ENCODE measurements at places on chromosomes 11 and 22. TPM values are rescaled to one million over a fixed set of nuclear protein-coding genes. Genes with fewer than 3 reads are reported as not detected.

RIN1 gene
- 23.1 TPM for total RNA-seq

GAS2 gene
- total RNA-seq, result 1.2 TPM

GAL3ST1 gene
- total RNA-seq, result not detected

C22orf15 gene
- total RNA-seq, result not detected

NXPE1 gene
- total RNA-seq, result not detected

SCGB1D2 gene
- 0.56 TPM for total RNA-seq

C1QTNF5 gene
- total RNA-seq, result 2.0 TPM

SMIM35 gene
- total RNA-seq, result not detected

ESAM gene
- total RNA-seq, result 8.5 TPM

LMNTD2 gene
- 3.0 TPM for total RNA-seq

GRIK4 gene
- total RNA-seq, result 0.08 TPM

CHADL gene
- total RNA-seq, result 3.9 TPM

PGA3 gene
- total RNA-seq, result not detected

OR51B5 gene
- not detected for total RNA-seq

MOGAT2 gene
- 0.60 TPM for total RNA-seq

KMT5B gene
- total RNA-seq, result 23.7 TPM

OR51B2 gene
- total RNA-seq, result not detected

SCN3B gene
- 0.24 TPM for total RNA-seq

PRR14L gene
- total RNA-seq, result 36.9 TPM

CSNK1E gene
- total RNA-seq, result 71.0 TPM

OR52I1 gene
- total RNA-seq, result not detected

OR51E2 gene
- total RNA-seq, result not detected

RTN3 gene
- 49.3 TPM for total RNA-seq

NAALADL1 gene
- total RNA-seq, result 2.7 TPM

DMC1 gene
- 1.1 TPM for total RNA-seq

HEPHL1 gene
- total RNA-seq, result 13.0 TPM

TMEM179B gene
- total RNA-seq, result 30.2 TPM

KCNQ1 gene
- total RNA-seq, result 1.6 TPM

RBMXL2 gene
- not detected for total RNA-seq

GSTP1 gene
- total RNA-seq, result 2,342 TPM

MUC2 gene
- total RNA-seq, result 0.08 TPM

ELMOD1 gene
- not detected for total RNA-seq

ROBO4 gene
- 2.3 TPM for total RNA-seq

TRABD gene
- total RNA-seq, result 32.6 TPM

GRK2 gene
- total RNA-seq, result 61.6 TPM

RAB39A gene
- total RNA-seq, result not detected

PHLDB1 gene
- total RNA-seq, result 9.3 TPM

GRK3 gene
- total RNA-seq, result 7.5 TPM

PTPRCAP gene
- 2.5 TPM for total RNA-seq

ENTHD1 gene
- total RNA-seq, result not detected

CTSC gene
- 86.4 TPM for total RNA-seq

OR52A1 gene
- not detected for total RNA-seq

FBLN1 gene
- total RNA-seq, result 39.5 TPM

SLC25A45 gene
- 3.4 TPM for total RNA-seq

CNIH2 gene
- total RNA-seq, result 0.52 TPM

ISX gene
- not detected for total RNA-seq

MUC5AC gene
- not detected for total RNA-seq

NUCB2 gene
- total RNA-seq, result 93.7 TPM

TMEM191C gene
- 4.2 TPM for total RNA-seq

NCAM1 gene
- 0.60 TPM for total RNA-seq

MLC1 gene
- not detected for total RNA-seq
